ENCODE measurements at places on chromosomes 6 and 20.

- no peak for DNase-seq
These were observed 73.6 kb upstream of the NHSL1 start for GRCh38 chr6:138572885-138573284.

- DNase-seq = no peak
These were observed 387.7 kb downstream of the BTBD3 start for GRCh38 chr20:12305188-12305950.

DNA sequence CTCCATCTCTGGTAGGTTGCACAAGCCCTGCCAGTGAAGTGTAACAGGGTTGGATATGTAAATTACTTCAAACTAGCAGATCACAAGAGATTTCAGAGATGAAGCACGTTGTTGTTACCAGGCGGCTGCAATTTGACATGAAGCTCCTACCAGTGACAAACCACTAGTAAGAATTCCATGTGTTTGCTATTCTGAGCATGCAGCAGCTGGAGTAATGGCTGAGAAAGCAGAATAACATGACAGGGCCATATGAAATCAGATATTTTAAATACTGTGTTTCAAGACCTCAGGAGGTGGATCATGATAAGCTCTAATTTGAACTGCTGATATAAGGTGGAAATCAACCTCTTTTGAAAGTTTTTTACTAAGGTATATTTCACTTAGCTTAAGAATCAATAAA is 11.4 kb downstream of the RIN2 start:
- DNase-seq = no peak

DNA sequence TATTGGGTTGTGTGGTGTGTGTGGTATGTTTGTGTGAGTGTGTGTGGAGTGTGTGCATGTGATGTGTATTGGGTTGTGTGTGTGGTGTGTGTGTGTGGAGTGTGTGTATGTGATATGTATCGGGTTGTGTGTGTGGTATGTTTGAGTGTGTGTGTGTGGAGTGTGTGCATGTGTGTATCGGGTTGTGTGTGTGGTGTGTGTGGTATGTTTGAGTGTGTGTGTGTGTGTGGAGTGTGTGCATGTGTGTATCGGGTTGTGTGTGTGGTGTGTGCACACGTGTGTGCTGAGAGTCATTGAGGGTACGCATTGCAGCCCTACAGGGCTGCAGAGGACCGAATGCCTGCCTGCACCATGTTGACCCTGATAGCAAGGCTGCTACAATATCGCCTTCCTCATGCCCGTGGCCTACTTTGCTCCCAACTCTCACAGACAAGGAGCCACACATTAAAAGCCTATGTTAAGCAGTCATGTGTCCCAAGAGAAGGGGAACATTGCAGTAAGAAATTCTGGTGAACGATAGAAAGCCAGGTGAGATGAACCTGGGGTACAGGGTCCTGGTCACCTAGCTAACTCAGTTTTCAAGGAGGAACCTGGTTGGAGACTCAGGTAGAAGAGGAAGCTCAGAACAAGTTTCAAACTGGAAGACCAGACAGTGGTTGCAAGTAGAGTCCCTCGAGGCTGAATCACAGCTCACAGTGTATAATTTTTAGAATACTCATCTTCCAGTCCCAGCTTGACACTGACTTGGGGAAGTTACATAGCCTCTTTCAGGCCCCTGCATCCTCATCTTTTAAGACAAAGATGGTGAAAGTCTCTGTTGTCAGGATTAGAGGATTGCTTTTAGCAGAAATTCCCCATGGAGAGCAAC is 45.7 kb upstream of the TMEM170B start:
- no peak for DNase-seq

DNA sequence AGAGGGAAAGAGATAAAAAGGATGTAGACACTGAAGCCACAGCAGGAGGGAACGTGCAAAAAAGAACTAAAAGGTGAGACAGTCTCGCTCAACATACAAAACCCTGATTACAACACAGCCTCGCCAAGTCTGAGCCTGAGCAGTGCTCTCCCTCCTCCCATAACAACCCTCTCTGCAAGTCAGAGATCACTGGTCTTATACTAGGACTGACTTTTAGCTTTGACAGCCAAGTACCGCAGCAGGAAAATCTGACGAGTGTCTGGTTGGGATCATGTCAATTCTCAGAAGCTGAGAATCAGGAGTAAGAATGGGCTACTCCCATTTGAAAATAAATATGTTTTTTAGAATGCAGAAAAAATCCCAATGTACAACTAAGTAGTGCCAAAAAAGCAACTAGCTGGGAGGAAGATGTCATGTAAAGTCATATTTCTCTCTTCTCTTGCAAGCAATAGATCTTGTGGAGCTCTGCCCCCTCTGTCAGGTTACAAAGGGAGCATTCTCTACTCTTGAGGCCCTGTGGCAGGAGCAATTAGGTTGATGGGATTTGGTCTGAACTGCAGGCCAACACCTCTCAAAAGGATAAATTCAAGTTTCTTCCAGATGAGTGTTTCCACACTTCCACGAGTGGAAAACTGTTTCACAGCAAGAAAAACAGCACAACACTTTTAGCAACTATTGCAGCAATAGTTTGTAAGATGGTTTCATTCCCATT is 118.9 kb upstream of the COL21A1 start:
- no peak for DNase-seq

GRCh38 chr20:64191002-64191401 is 26.8 kb downstream of the MYT1 start:
- DNase-seq = no peak

GRCh38 chr6:134249759-134250602 is 67.9 kb downstream of the SGK1 start:
- DNase-seq = no peak

- DNase-seq = no peak
These were observed 2.1 kb downstream of the GNMT start for GRCh38 chr6:42962502-42963178.

GRCh38 chr6:85449388-85449817 is 480 bp upstream of the NT5E start:
- peak; percentile 31 for DNase-seq

DNA sequence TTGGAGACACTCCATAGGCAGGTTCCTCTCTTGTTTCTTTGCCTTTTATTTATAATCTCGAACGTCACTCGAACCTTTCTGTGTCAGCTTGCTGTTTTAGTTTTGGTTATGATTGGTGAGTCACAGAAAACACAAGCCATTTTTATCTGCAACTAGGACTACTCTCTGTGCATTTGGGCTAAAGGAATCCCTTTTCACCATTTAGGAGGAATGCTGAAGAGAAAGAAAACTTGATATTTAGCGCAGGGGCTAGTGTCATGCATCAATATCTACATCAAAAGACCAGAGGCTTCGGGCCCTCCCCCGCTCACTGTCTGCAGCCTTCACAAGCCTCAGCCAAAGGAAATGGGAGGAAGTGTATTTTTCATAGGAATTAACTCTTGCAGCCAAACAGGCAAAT is 507.8 kb upstream of the CITED2 start:
- DNase-seq = no peak

DNA sequence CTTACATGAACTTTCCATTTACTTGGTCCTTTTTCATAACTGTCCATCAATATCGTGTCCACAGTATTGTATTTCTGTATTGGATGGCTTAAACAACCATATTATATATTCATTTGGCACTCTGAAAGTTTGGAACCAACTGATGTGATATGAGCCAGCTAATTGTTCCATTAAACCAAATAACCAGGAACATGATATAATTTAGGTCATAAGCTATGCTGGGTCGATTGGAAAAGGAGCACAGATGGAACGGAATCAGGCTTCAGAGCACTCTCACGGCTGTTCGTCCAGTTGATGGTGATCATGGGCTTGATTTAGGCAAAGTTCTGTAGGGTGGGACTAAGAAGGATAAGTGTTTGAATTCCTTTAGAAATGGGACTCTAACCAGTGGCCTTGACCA is 142.7 kb downstream of the DNAH8 start:
- no peak for DNase-seq

DNA sequence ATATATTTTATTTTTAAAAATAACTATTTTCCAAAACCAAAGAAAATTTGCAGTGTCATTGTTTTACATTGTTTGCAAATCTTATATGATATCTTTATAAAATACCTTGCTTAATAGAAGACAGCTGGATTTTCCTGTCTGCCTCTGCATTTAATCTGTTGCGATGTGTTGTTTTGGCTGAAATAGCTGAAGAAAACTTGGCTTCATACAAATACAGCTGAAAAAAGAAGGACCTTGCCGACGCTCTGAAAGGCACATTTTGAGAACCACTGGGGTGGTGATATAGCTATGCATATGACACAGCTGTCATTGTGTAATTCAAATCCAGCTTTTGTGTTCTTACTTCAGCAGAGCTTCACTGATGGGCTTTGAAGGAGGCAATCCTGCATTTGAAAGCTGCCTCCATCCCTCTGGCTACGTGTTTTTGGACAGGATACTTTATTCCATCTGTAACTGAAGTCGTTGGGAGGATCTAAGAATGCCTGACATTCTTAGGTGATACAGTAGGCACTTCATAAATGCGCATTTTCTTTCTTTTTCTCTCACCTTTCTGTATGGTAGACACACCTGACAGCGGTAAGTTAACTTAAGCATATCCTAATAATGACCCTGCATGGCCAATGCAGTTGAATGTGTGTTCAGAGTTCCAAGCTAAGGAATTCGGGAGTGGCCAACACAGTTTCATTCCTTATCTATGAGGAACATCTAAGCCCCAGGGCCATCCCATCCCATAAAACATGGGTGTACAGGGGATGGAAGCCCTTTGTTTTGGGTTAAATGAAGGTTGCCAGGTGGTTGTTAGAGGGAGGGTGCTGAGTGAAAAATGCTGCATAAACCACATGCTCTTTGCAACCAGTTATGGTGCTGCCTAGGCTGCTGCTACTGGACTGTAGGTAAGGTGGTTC is 213.0 kb downstream of the TFAP2A start:
- DNase-seq = no peak

GRCh38 chr6:147099974-147100373 is 104.2 kb upstream of the STXBP5 start:
- DNase-seq = no peak

- no peak for DNase-seq
These were observed 141.1 kb downstream of the CD164 start for GRCh38 chr6:109241199-109241598.

DNA sequence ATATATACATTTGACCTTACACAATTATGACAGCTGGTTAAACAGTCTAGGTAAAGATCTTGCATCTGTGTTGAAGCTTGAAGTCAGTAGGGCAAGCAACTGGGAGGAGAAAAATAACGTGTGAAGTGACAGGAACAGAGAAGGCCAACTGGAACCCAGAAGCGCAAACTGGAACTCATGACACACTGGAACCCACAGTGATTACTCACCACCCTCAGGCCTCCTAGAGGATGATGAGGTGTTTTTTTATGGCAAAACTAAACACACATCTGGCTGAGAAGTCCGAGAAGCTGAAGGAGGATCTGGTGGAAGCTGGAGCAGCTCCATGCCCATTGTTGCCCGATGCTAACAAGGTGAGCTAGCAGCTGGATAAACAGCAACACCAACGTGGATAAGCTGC is 108.1 kb downstream of the TMEM200A start:
- DNase-seq = no peak

- DNase-seq = no peak
These were observed 405.2 kb downstream of the RFPL4B start for GRCh38 chr6:112752305-112752704.

- no peak for DNase-seq
These were observed 219.9 kb downstream of the OTOR start for GRCh38 chr20:16968099-16968498.

GRCh38 chr6:47733879-47734558 is 35.6 kb downstream of the ADGRF4 start:
- DNase-seq = peak; percentile 22

DNA sequence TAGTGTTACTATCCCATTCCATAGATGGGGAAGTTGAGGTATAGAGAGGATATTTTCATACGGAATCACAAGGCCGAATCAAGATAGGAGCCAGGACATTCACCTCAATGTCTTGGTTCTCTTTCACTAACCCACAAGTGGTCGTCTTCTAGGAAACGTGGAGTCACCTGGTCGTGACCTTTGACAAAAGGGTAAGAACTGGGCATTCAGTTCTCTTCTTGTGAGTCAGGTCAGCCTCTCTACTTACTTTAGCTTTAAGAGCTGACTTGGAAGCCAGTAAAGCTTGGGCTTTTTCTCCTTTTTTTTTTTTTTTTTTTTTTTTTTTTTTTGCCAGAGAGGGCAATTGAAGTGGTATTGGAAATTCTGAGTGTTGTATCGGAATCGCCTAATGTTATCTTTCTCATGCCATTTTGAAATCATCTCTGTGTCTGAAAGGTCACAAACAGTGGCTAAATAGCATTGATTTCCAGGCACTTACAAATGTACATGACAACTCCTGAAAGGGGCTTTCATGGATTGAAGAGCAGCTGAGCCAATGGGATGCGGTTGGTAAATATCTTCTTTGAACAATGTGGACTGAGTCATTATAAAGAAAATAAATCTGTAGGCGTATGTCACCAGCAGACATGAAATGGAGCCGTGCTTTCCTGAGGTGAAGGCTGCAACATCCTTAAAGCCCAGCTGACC is 356.9 kb downstream of the KIF16B start:
- no peak for DNase-seq

GRCh38 chr6:35419961-35420360 is 32.2 kb upstream of the FANCE start:
- no peak for DNase-seq

- DNase-seq = no peak
These were observed 650.8 kb downstream of the PRKN start for GRCh38 chr6:162076816-162077215.

GRCh38 chr6:155352811-155353210 is 38.5 kb upstream of the TFB1M start:
- no peak for DNase-seq

GRCh38 chr20:8764344-8764962 is 304.4 kb upstream of the PLCB4 start:
- no peak for DNase-seq

GRCh38 chr6:159038914-159039884 is 5.6 kb downstream of the TAGAP start:
- no peak for DNase-seq

DNA sequence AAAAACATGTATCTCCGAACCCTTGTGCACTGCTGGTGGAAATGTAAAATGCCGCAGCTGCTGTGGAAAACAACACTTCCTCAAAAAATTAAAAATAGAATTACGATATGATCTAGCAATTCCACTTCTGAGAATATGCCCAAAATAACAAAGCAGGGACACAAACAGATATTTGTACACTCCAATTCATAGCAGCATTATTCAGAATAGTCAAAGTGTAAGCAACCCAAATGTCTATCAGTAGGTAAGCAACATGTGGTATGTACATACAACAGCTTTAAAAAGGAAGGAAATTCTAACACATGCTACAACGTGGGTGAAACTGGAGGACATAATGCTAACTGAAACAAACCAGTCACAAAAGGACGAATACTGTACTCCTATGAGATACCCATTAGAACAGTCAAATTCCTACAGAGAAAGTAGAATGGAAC is 5.7 kb upstream of the RAB5IF start:
- no peak for DNase-seq

DNA sequence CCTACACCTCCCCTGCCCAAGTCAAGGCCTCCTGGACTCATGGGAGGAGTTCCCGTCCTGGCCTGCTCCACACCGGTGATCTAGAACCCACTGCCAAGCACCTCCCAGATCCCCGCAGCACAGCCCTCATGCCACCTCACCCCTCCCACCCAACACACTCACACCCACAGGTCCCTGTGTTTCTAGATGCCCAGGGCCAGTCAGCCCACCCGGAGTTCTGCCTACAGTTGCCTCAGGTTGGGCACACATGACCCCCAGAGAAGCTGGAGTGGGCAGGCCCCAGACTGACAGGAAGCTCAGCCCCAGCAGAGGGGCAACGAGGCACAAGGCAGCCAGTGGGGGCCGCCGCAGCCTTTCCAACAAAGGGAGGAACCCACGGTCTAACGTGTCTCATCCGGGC is 29.6 kb downstream of the RRBP1 start:
- DNase-seq = no peak
